Heart left ventricle (tissue), 16 donors: ENCODE measurements at places on chromosomes 6 and 20. TPM values are rescaled to one million over a fixed set of nuclear protein-coding genes. Genes with fewer than 3 reads are reported as not detected.

DNA sequence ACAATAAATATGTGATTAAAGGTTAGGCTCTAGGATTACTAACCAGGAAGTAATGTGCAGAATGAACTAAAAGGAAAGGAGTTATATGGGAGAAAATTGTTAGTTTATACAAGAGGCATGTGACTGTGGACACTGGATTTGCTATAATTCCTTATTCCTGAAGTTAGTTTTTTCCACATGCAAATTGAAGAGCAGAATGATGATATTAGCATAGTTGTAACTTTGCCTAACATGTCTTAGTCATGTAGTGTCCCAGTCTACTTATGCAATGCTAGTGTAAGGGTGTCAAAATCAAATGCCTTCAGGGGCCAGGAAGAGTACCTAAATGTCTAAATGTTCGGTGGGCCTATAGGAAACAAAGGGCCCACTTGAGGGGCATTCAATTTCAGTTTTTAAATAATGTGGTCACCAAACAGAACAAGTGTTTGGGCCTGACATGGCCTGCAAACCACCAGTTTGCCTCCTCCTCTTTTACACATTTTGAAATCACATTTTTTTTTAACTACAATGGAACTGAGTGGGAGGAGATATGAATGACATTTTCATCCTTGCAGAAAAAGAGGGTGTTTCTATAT lies 28.0 kb upstream of the CEP85L start:
- no peak for DNase-seq
- H3K36me3 ChIP-seq, result no peaks in the 10 kb centered on the region
- H3K4me1 ChIP-seq, result peaks cover 6% of the 10 kb centered on the region
- H3K27me3 ChIP-seq, result no peaks in the 10 kb centered on the region
- no peak overlapping the region for H3K27ac ChIP-seq

PRSS35 gene
- 0.15 TPM for polyA plus RNA-seq

CALHM4 gene
- 0.10 TPM for polyA plus RNA-seq

DNA sequence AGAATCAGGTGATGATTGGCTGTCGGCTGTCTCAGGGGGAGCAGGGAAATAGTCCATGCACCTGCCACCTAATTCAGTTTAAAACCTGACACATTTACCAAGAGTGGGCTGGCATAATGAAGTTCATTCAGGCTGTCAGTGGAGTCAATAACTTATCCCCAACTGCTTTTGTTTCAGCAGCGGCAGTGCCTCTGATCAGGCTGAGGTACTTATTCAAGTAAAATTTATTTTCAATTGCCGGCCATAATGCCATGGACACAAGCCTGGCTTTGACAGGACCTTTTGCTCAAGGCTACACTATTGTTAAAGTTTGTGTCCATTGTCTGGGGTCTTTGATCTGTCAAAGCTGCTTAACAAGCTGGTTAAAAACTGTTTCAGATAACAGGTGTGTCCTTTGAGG lies 20.6 kb downstream of the OLIG3 start:
- H3K4me3 ChIP-seq, result no peak overlapping the region
- peaks cover 69% of the 10 kb centered on the region for H3K27me3 ChIP-seq

PTGIS gene
- 5.3 TPM for polyA plus RNA-seq
